ENCODE measurements at places on chromosomes 6 and 20.
A peak's percentile ranks its signal among the peaks of the same experiment; 100 is the strongest.

DNA sequence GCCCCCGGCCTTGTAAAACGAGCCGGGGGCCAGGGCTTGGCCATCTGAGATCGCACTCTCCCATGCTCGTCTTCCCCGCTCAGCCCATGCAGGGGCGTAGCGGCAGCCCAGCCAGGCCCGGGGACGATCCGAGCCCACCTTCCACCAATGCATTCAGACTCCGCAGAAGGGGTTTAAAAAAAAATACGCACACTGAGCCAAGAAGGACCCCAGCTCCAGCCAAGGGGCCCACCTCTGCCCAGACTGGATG, 320 bp downstream of the GSTA4 start:
- H3K27me3 ChIP-seq = no peaks in the 10 kb centered on the region
- peak overlapping the region; percentile 66 for H3K4me3 ChIP-seq
- no peaks in the 10 kb centered on the region for H3K36me3 ChIP-seq
- H3K4me1 ChIP-seq = 0 out of 2 replicates have a peak, but pooled peaks cover 7% of the 10 kb centered on the region

DNA sequence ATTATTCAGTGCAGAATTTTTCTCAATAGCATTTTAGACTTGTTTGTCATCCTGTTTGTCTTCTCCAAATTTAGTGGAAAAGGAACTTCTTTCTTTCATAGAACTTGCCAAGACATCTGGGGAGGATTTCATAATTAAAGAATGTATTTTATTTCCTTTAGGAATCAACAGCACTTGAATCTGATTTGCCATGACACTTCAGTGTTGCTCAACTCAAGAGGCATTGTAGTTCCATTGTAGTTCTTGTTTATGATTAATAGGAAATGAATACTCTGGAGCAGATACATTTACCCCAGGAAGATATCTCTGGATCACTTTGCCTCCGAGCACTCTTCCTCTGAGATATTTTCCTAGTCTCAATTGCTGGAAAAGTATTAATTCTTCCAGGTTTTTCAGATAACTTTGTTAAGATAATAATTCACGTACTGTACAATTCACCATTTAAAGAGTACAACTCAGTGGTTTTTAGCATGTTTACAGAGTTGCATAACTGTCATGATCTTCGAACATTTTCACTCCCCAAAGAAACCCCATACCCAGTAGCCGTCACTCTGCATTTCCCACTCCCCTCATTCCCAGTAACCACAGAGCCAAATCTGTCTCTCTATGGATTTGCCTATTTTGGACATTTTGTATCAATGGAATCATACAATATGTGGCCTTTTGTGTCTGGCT, 29.7 kb downstream of the AKAP12 start:
- peaks cover 8% of the 10 kb centered on the region for H3K4me1 ChIP-seq
- DNase-seq = no peak
- no peak overlapping the region for H3K27ac ChIP-seq
- H3K27me3 ChIP-seq = no peaks in the 10 kb centered on the region

GRCh38 chr6:161549977-161550655, 276.3 kb upstream of the AGPAT4 start:
- H3K36me3 ChIP-seq = no peaks in the 10 kb centered on the region
- 0 out of 2 replicates have a peak, but pooled peaks cover 2% of the 10 kb centered on the region for H3K4me1 ChIP-seq
- H3K27me3 ChIP-seq = no peaks in the 10 kb centered on the region

- H3K36me3 ChIP-seq = no peaks in the 10 kb centered on the region
- no peak for DNase-seq
- no peak overlapping the region for H3K4me3 ChIP-seq
- peaks cover 6% of the 10 kb centered on the region for H3K4me1 ChIP-seq
Measured at GRCh38 chr6:158003910-158004700, 22.4 kb downstream of the SYNJ2 start.

GRCh38 chr6:50143011-50143719, 93.4 kb upstream of the DEFB112 start:
- no peak overlapping the region for H3K27ac ChIP-seq
- DNase-seq = no peak
- no peaks in the 10 kb centered on the region for H3K36me3 ChIP-seq
- H3K4me3 ChIP-seq = no peak overlapping the region
- no peaks in the 10 kb centered on the region for H3K4me1 ChIP-seq
- H3K27me3 ChIP-seq = no peaks in the 10 kb centered on the region

- H3K4me1 ChIP-seq = peaks cover 84% of the 10 kb centered on the region
- no peak overlapping the region for H3K27ac ChIP-seq
- peak overlapping the region; percentile 93 for H3K4me3 ChIP-seq
- H3K36me3 ChIP-seq = peaks cover 7% of the 10 kb centered on the region
- H3K27me3 ChIP-seq = no peaks in the 10 kb centered on the region
Measured at GRCh38 chr6:39228111-39228971, 934 bp downstream of the KCNK5 start.

DNA sequence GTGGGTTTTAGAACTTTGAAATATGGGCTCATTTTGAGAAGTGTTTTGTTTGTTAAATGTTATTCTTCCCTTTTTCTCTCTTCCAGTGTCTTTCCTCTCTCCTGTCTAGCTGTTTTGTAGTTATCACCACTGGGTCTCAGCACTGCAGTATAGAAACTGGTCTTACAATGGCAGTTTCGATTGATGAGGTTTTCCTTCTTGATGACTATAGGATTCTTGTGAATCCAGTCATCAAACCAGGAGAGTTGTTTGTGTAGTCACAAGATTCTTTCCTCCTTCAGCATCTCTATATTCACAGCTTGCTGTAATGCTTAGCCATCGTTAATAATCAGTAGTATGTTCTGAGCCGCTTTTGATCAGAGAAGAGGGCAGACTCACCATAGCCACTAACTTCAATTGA, 172.3 kb downstream of the OGFRL1 start:
- no peaks in the 10 kb centered on the region for H3K4me1 ChIP-seq
- H3K27ac ChIP-seq = no peak overlapping the region
- no peaks in the 10 kb centered on the region for H3K36me3 ChIP-seq
- H3K27me3 ChIP-seq = no peaks in the 10 kb centered on the region
- no peak for DNase-seq

DNA sequence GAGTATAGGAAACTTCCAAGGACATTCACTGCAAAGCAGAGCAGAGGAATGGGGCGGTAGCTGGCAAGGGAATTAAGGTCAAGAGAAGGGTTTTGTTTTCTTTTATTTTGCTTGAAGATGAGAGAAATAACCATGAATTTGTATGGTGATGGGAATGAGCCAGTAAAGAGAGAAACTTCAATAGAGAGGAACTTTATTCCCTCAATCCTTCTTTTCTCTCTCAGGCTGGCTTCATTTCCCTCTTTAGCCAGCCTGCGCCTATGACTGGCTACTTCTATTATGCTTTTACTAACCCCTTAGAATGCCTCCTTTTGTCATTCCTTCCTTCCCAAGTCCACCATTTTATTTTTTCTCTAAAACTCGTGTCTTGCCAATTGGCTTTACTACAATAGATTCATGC, 101.4 kb upstream of the CEP85L start:
- H3K36me3 ChIP-seq = no peaks in the 10 kb centered on the region
- peaks cover 15% of the 10 kb centered on the region for H3K4me1 ChIP-seq
- H3K27me3 ChIP-seq = no peaks in the 10 kb centered on the region
- DNase-seq = no peak
- H3K4me3 ChIP-seq = no peak overlapping the region

DNA sequence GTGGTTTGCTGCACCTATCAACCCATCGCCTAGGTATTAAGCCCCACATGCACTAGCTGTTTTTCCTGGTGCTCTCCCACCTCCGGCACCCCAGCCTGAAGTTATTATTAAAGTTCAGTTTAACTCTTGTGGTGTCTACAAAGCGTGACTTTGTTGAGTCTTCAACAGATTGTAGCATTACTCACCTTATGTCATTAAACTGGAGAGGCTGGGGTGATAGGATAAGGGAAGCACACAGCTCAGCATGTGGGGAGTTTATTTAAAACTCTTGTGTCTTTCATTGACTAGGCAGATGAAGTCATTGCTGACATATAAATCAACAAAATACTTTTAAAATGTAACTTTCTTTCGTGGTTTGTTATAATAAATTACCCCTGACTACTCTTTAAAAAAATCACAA, 84.7 kb upstream of the GCM1 start:
- no peaks in the 10 kb centered on the region for H3K36me3 ChIP-seq
- H3K4me3 ChIP-seq = no peak overlapping the region
- no peak overlapping the region for H3K27ac ChIP-seq
- H3K27me3 ChIP-seq = no peaks in the 10 kb centered on the region
- DNase-seq = no peak

DNA sequence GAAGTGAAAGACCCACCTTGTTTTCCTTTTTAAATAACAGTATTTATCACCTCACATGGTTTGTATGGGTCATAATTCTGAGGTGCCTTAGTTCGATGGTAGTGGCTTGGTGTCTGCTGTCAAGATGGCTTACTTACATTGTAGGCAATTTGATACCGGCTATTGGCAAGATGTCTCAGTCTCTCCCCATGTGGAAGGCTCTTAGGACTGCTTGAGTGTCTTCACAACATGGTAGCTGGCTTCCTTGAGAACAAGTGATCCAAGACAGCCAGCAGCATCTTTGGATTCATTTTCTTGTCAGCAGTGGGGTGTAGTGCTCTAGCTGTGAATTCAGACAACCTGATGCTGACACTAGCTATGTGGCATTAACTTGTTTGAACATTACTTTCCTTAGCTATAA, 70.1 kb downstream of the CBFA2T2 start:
- DNase-seq = no peak
- no peak overlapping the region for H3K4me3 ChIP-seq
- H3K4me1 ChIP-seq = no peaks in the 10 kb centered on the region

GRCh38 chr6:34317882-34318498, 69.2 kb upstream of the SMIM29 start:
- no peak overlapping the region for H3K4me3 ChIP-seq
- H3K4me1 ChIP-seq = peaks cover 27% of the 10 kb centered on the region
- no peak overlapping the region for H3K27ac ChIP-seq
- H3K36me3 ChIP-seq = no peaks in the 10 kb centered on the region
- no peak for DNase-seq

DNA sequence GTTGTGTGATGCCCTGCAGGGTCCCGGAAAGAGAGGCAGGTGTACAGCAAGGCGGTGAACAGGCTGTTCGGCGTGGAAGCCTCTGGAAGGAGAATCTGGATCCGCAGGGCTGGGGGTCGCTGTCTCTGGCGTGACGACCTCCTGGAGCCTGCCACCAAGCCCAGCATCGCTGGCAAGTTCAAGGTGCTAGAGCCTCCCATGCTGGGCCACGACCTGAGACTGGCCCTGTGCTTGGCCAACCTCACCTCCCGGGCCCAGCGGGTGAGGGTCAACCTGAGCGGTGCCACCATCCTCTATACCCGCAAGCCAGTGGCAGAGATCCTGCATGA, 36.5 kb downstream of the TGM6 start:
- no peaks in the 10 kb centered on the region for H3K4me1 ChIP-seq
- H3K27ac ChIP-seq = no peak overlapping the region
- H3K36me3 ChIP-seq = no peaks in the 10 kb centered on the region
- no peak for DNase-seq
- no peak overlapping the region for H3K4me3 ChIP-seq

DNA sequence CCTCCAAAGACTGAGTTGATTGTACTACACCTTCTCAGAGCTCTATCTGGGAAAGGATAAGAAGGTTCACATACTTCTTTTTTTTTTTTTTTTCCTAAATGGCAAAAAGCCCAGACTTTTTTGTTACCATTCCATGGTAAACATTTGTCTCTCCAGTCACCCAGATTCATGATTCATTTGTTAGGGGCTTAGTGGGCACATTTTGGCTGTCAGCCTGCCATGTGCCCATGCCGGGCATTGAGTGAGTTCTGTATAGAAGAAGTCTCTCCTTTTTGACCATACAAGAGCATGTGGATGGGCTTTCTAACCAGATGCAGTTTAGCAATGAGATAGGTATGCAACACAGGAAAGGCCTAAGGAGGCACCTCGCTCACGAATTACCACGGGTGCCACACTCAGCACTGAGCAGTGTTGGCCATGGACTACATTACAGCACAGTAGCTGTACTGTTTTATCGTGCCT, 447.5 kb upstream of the HSF2 start:
- DNase-seq = no peak
- no peaks in the 10 kb centered on the region for H3K4me1 ChIP-seq
- H3K36me3 ChIP-seq = no peaks in the 10 kb centered on the region
- no peaks in the 10 kb centered on the region for H3K27me3 ChIP-seq
- no peak overlapping the region for H3K4me3 ChIP-seq

GRCh38 chr6:20564777-20565176, 30.5 kb downstream of the CDKAL1 start:
- peaks cover 27% of the 10 kb centered on the region for H3K4me1 ChIP-seq
- H3K27me3 ChIP-seq = no peaks in the 10 kb centered on the region
- no peak overlapping the region for H3K27ac ChIP-seq
- H3K36me3 ChIP-seq = no peaks in the 10 kb centered on the region
- H3K4me3 ChIP-seq = no peak overlapping the region
- no peak for DNase-seq

DNA sequence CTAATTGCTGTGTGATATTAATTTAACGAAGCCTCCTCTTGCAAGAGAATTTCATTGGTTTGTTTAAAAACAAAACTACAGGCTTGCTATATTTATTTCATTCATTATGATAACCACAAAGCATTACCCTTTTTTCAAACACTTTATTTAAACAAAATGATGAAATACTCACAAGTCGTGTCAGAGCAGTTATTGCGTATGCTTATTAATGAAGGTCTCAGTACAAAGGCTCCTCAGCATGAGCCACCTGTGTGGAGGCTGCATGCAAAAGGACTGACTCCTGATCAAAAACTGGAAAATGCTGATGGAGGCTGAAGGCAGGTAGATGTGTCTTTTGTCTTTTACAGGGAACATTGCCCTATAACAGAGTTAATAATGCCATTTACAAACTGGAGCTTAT, 130.5 kb downstream of the CRYBG1 start:
- no peaks in the 10 kb centered on the region for H3K36me3 ChIP-seq
- H3K4me1 ChIP-seq = peaks cover 22% of the 10 kb centered on the region
- H3K4me3 ChIP-seq = no peak overlapping the region
- H3K27me3 ChIP-seq = peaks cover 24% of the 10 kb centered on the region
- H3K27ac ChIP-seq = no peak overlapping the region

- H3K27me3 ChIP-seq = no peaks in the 10 kb centered on the region
- no peaks in the 10 kb centered on the region for H3K36me3 ChIP-seq
- H3K27ac ChIP-seq = peak overlapping the region; percentile 30
- DNase-seq = no peak
- no peaks in the 10 kb centered on the region for H3K4me1 ChIP-seq
- no peak overlapping the region for H3K4me3 ChIP-seq
Measured at GRCh38 chr6:12200015-12200564, 90.1 kb upstream of the EDN1 start.

- H3K4me3 ChIP-seq = no peak overlapping the region
- DNase-seq = no peak
- H3K4me1 ChIP-seq = no peaks in the 10 kb centered on the region
- H3K36me3 ChIP-seq = no peaks in the 10 kb centered on the region
- H3K27ac ChIP-seq = no peak overlapping the region
Measured at GRCh38 chr6:88266126-88266525, 100.0 kb upstream of the CNR1 start.

DNA sequence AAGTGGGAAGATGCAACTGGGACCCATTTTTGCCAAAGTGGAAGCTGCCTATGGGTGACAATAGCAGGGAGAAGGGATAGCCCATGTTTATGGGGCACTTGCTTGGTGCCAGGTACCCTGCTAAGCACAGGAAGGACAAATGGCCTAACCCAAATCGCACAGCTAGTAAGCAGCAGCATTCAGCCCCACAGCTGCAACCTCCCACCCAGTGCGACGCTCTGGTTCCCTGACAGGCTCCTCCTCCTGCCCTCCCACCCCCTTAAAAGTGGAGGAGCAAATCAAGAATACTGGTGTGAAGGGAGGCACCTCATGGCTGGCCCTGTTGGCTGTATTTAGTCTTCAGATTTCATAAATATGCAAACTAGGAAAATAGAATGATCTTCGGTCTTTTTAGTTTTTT, 76.2 kb downstream of the RIN2 start:
- H3K36me3 ChIP-seq = no peaks in the 10 kb centered on the region
- H3K4me3 ChIP-seq = no peak overlapping the region
- no peaks in the 10 kb centered on the region for H3K27me3 ChIP-seq
- no peak overlapping the region for H3K27ac ChIP-seq
- no peaks in the 10 kb centered on the region for H3K4me1 ChIP-seq

Measured in GM23338 (cell line).